ENCODE measurements at places on chromosomes 13 and 19.
A peak's percentile ranks its signal among the peaks of the same experiment; 100 is the strongest.

DNA sequence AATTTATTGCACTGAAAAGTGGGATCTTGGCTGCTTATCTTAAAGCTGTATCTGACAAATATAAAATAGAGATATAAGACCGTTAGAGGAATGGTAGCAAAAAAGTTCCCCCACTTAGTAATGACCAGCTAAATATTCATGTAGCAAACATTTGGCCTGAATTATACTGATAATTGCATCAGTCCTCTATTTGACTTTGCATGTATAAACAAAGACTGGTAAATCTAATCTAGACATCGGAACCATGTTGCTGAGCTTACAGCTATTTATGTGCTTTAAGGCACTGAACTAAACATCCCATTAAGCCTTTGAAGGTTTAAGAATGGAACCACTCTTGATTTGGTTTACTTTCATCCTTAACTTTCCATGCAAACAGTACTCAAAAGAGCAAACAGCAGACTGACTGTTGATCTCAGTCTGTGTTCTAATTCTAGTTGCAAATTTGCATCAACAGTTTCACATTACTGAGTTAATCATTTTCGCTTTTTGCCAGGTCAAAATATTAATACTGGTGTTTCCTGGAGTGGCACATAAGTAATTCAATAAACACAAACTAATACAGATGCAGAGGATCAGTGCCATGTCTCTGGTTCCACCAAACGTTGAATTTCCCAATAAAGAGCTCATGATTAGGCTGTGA lies 203.5 kb upstream of the HTR2A start:
- DNase-seq, result no peak

GRCh38 chr19:43555185-43555770 lies 20.0 kb downstream of the XRCC1 start:
- peak; percentile 3 for DNase-seq

DNA sequence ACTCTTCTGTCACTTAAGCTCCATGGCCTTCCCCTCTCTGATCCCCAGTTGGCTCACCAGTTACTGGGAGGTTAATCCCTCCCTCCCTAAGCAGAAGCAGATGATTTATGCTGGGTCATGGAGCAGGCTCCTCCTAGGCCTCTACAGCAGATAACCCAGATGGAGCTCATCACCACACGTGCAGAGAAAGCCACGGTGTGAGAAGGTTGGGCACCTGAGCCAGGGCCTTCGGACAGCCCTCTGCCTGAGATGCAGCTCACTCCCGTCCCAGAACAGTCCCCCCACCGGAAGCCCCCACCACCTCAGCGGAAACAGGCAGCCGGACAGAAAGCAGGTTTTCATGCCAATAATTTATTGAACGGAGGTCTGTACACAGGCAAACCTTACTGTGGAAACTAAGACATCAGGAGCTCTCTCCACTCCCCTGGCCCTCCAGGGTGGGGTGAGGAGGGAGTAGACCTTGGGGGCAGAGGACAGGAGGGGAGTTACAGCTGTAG lies 9.8 kb downstream of the ZNF526 start:
- DNase-seq, result no peak

DNA sequence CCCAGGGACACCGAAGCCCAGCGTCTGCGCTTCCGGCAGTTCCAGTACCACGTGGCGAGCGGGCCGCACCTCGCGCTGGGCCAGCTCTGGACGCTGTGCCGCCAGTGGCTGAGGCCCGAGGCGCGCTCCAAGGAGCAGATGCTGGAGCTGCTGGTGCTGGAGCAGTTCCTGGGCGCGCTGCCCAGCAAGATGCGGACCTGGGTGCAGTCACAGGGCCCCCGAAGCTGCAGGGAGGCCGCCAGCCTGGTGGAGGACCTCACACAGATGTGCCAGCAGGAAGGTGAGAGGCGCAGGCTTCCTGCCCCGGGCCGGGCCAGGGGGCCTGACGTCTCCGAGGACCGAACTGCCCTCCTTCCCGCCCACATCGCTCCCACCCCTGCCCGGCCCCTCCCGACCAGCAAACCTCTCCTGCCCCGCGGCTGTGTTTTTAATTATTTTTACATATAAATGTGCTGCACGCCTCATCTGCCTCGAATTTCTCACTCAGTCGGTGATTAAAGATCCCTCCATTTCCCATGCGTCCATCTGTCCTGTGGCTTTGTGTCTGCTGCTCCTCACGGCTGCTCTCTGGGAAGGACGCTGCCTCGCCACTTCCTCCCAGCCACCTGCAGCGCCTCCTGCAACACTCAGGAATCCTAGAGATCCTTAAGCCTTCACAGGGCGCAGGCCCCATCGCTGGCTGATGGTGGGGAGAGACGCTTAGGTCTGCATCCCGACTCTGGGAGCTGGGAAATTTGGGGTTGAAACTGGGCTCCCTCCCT lies 4.3 kb downstream of the ZSCAN1 start:
- no peak for DNase-seq

DNA sequence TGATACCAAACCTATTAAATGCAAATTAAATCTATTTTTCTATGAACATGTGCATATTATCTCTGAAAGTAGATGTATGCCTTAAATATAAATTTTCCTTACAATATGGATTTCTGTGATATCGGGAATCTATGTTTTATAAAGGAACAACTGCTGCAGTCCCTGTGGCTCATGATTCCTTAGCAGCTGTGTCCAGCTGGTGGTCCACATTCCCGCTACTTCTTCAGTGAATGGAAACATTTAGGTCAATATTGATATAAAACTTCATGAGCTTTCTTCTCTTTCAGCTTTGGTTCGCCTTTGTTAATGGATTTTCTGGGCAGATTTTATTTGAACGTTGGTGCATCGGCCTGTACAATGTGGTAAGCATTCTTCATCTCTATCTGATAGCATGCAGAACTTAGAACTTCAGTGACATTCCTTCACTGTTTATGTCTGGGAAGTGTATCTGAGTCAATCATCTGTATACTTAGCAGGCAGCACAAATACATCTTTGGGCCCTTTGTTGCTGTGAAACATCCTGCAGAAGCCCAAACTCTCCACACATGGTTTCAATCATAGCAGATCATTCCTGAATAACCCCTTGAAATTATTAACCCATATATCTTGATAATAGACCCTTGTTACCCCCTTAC lies 223.9 kb downstream of the SHISA2 start:
- DNase-seq, result no peak

GRCh38 chr13:109379930-109380329 lies 406.5 kb downstream of the IRS2 start:
- no peak for DNase-seq

DNA sequence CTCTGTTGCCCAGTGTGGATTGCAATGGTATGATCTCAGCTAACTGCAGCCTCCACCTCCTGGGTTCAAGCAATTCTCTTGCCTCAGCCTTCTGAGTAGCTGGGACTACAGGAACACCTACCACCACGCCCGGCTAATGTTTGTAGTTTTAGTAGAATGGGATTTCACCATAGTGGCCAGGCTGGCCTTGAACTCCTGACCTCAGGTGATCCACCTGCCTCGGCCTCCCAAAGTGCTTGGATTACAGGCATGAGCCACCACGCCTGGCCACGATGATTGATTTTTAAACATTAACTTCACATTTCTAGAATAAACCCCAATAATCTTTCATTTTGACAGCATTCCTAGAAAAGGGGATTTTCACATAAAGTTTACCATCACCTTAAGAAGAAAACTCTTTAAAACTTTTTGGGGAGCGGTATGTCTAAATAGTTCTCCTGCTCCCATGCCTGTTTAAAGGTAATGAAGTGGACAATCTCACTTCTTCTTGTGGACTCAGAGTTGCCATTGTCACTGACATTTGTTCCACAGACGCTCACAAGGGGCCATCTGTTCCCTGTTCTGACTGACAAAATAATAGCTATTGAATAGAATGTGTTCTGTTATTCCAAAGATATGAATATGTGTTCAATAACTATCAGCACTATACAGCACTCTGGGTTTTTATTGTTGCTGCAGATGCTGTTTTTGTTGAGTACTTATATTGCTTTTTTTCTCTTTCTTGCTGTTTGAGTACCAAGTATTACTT lies 66.1 kb upstream of the C1QTNF9B start:
- DNase-seq, result no peak

DNA sequence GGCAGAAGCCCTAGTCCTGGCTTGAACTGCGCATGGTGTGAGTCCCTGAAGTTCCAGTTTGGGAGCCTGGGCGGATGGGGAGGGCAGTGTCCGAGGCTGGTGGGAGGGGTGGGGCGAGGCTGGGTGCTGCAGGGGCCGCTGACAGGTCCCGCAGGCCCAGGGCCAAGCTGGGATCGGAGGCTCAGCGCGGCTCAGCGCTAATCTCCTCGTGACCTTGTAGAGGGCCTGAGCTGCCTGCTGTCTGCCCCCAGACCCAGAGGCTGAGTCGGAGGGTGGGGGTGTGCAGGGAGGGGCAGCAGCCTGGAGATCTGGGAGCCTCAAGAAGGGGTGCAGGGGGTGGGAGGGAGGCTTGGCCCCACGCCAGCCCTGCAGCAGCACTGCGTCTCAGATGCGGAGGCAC lies 3.0 kb downstream of the ATP1A3 start:
- no peak for DNase-seq

DNA sequence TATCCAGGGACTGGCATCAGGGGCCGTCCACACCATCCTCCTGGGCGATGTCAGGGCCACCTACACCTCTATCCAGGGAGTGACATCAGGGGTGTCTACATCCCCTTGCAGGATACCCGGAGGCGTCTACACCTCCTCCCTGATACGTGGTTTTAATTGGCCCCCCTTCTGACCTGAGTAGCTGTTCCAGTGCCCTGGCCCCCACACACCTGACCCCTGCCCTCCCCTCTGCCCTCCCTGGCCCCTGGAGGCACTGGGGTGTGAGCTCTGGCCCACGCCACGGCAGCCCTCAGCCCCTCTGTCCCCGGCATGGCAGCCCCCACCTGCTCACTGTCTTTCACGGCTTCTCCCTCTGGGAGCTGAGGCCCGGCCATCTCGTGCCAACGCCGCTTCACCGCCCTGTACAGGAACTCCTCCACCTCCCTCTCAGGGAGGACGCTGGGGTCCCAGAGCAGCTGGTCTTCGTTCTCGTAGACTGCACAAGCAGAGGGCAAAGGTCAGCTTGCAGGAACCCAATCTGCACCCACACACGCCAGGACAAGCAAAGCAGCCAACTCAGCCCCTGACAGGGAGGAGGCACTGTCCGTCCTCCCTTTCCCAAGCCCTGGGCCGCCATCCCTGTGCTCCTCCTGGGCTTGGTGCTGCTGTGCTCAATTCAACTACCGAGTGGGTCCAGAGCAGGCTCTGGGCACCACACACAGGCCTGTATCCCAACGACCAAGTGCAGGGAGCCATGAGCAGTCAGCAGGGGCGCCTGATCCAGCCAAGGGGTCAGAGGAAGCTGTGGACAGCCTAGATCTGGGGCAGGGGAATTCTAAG lies 22.2 kb upstream of the PLPP2 start:
- DNase-seq, result no peak

DNA sequence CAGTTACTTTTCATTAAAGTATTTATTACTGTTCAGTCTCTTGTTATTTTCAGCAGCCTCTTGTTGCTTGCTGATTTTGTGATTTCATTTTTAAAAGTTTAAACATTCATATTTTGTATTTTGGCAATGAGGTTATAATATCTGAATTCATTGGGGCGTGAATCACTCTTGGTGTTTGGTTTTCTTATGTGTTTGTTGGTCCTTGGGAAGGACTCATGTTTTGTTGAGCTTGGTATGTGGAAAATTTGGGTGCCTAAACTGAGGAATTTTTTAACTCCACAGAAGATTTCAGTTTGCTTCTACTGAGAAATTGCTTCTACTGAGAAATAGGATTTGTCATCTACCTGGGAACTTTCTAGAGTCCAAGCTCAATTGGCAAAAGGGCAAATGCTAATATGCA lies 38.2 kb downstream of the PDS5B start:
- no peak for DNase-seq

DNA sequence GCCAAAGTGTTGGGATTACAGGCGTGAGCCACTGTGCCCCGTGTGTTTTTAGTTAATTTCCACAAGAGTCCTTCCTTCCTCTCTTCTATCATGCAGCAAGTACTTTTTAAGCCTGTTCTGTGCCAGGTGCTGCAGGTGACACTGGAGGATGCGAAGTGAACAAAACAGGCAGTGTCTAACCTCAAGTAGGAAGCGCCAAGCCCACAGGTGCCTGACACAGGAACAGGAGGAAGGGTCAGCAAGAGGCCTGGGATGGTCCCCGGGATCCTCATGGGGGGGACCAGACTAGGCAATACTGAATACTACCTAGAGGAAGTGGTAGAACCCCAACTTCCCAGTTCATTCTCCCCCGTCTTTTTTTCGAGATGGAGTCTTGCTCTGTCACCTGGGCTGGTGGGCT lies 1.8 kb upstream of the CALR start:
- no peak for DNase-seq

- no peak for DNase-seq
These were observed 2896.2 kb downstream of the PCDH9 start for GRCh38 chr13:64333888-64334287.

DNA sequence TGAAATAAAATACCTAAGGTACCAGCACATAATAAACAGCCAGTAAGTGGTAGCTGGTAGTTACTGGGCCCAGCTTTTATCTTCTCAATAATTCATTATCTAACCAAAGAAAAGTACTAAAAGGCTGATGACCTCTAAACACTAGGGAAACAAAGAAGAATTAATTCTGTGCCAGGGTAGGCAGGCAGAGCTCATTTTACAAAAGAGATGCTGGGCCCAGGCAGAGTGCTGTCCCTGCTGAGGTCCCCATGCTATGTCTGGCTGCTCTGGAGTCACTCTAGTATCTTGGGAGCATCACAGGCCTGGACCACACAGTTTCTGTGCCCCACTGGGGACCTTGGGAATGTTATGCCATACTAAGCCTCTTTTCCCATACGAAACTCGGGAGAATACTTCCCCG lies 18.2 kb downstream of the ZNF507 start:
- no peak for DNase-seq

- no peak for DNase-seq
These were observed 15.4 kb downstream of the CEBPA start for GRCh38 chr19:33286899-33287298.

GRCh38 chr19:34067861-34068271 lies 104.4 kb upstream of the LSM14A start:
- DNase-seq, result no peak

GRCh38 chr13:34620862-34621261 lies 321.2 kb upstream of the NBEA start:
- no peak for DNase-seq

DNA sequence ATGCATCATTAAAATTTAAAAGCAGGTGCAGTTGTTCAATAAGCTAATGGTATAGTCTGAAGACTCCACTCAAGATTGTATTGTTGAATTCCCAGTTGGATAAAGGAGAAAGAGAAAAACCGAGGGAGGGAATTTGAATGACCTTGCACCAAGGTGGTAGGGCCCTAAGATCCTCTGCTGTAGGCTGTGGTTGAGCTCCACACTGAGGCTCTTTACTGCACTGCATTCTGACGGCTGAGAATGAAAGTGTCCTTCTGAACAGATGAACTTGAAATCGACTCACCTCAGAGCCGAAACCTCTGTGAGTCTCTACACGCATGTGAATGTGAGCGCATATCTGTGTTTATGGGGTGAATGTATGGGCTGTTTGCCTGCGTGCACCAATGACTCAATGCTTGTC lies 388.9 kb upstream of the DACH1 start:
- peak; percentile 32 for DNase-seq

- DNase-seq, result no peak
These were observed 144.5 kb downstream of the TNFRSF19 start for GRCh38 chr13:23714672-23715071.

GRCh38 chr13:41299316-41300094 lies 11.6 kb upstream of the NAA16 start:
- no peak for DNase-seq

All from NCI-H526 treated with DMSO at 0.1 percent for 48 hours (cell line).